ENCODE measurements at places on chromosomes 11 and 22.

- DNase-seq = no peak
These were observed 42.5 kb downstream of the RBFOX2 start for GRCh38 chr22:35986088-35986487.

- no peak for DNase-seq
These were observed 563.9 kb upstream of the B3GAT1 start for GRCh38 chr11:134975866-134976376.

DNA sequence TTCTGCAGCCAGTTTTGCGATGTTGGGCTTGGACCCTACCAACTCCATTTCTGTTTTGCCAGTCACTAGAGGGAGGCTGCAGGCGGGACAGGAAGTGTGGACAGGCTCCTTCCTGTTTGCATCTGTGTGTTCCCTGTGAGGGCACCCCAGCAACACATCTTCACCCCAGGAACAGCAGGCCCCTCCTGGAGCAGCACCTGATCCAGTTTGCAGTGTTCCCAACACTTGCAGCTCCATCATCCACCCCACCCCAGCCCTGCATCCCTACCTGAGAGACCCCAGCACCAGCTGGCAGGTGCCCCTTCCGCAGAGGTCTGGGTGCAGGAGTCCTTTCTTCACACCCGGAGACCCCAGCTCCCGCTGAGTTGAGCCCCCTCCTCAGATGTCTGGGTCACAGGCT is 7.4 kb upstream of the VSIG10L2 start:
- DNase-seq = no peak

- DNase-seq = no peak
These were observed 84.0 kb downstream of the GGTLC2 start for GRCh38 chr22:22728382-22728781.

DNA sequence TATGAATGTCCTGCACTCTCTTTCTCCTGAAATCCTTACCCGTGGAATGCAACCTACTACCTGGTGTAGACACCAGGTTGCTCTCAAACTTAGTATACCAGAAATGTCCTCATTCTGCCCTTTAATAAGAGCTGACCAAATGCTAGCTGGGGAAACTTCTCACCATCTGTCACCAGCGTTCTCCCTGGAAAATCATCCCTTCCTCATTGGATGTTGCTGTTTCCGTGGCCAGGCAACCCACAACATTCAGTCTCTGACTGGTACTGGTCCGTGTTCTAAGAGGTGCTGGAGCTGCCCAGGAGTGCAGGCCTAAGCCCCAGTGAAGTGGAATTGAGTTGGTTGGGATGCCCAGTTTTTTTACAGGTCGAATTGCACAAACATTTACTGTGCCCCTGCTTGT is 40.7 kb upstream of the RAB1B start:
- DNase-seq = no peak

GRCh38 chr11:116536416-116536815 is 236.4 kb downstream of the BUD13 start:
- DNase-seq = no peak

DNA sequence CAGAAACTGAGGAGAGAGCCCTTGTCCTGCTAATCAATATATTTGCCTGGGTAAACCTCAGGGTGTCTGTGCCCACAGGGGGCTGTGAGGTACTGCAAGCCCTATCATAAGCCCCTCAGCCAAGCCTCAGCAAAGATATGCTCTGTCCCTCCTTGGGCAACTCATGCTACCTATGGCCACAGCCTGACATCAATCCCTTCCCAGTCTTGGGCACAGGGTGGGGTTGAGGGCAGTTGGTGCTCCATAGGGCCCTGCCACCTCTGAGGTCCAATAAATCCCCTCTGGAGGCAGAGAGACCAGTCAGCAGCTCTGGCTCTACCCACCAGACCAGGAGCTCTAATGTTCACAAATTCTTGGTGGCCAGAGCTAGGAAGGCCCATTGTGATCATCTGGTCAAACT is 23.8 kb downstream of the TPBGL start:
- no peak for DNase-seq

DNA sequence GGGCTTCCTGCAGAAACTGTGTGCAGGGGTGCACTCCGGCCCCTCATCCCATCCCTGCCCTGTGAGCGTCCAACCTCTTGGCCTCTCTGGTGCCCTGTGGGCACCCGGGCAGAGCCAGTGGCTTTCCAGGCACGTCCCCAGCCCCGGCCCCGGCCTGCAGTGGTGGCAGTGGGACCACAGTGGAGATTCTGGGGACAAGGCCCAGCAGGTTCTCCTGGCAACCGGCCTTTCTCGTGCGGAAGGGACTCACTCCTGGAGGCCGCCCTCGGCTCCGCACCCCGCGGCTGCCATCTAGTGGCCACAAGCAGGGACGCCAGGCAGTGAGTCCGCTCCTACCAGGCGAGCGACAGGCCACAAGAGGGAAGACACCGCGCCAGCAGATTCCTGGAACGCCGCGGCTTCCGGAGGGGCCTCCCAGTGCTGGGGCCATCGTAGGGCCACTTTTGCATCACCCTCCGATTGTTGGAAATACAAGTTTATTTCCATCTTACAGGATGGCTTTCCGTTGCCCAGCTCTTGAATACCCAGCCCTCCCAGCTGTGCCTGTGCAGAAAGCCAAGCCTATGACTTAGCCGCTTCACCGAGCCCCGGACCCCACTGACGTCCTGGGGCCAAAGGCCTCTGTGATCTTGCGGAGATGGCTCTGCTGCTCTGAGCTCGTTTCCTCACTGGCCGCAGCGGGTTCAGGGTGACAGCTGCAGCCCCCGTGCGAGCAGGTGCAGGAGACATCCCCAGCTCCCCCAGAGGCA is 357.3 kb downstream of the CTTN start:
- DNase-seq = no peak

- DNase-seq = no peak
These were observed 55.3 kb upstream of the GCAT start for GRCh38 chr22:37752189-37753087.

GRCh38 chr11:198236-198806 is 5.4 kb downstream of the SCGB1C1 start:
- DNase-seq = no peak

DNA sequence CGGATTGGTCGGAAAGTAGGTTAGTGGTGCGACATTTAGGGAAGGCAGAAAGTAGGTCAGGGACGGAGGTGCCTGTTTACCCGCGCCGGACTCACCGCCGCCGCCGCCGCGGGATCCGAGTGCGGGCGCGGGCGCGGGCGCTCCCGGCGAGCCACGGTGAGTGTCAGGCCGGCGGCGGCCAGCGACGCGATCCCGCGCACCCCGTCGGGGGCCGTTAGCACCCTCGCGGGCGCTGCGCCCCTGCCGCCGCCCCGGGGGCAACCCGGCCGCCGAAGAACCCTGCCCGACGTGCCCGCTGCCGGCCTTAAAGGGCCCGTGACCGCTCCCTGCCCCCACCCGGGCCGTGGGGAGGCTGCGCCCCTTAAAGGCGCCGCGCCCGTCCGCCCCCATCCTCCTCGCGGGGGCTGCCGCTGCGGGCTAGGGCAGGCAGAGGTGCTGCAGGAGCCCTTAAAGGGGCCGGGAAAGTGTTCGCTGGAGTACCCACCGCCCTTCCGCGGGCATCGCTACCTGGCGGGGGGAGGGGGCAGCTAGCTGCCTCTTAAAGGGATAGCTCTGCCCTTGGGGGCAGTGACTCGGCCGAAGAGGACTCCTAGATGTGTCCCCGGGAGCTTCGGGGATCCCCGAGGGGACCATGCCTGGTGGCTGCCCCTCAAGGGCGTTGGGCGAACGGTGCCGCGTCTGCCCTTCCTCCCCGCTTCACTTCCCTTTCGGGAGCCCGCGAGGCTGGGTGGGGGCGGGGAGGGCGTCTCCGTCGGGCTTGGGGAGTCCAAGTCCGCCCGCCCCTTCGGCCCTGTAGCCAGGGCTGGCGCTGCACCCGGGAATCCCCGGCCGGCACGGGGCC is at the start of gene BMAL1:
TSS of gene BMAL1 (plus strand) at position 23 of the 841 bp plus-strand sequence. CDS start 76,519 bp downstream, outside the sequence.
- DNase-seq = no peak

DNA sequence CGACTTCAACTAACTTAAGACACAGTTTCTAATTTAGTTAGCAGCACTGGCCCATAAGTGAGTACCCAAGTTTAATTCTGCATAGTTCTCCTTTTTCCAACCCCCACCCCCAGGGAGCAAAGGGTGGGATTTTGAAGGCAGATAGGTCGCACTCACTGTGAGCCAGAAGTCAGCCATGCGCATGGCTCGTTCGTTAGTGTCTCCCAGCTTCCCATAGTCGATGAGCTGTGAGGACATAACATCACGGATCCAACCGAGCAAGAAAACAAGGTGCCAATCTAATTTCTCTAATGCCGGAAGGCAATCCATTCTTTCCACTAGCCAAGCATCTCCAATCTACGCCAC is 577 bp downstream of the MRPL17 start:
- no peak for DNase-seq

DNA sequence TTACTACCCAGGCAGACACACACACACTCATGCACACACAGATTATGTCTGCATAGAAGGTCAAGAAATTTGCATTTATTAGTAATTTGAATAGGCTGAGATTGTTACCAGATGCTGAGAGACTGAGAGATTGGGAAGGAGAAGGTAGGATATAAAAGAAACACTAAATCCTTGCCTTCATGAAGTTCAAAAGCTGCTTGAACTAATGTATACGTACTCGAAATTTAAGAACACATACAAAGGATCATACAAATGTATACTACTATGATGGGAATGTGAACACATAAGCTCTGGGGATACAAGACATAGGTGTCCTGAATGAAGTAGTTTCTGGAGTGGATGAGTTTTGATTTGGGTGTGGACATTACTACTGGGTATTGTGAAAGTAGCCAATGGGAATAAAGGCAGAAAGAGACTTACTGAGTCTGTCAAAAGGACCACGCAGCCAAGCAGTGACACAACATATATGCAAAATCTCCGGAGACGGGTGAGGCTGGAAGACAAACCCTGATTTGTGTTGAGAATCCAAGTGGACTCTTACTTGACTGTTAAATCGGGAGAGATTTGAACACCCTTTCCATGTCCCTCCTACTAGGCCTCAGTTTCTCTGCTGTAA is 7.3 kb upstream of the PKNOX2 start:
- DNase-seq = no peak

- no peak for DNase-seq
These were observed 64.2 kb upstream of the KCNQ1OT1 start for GRCh38 chr11:2763984-2764383.

DNA sequence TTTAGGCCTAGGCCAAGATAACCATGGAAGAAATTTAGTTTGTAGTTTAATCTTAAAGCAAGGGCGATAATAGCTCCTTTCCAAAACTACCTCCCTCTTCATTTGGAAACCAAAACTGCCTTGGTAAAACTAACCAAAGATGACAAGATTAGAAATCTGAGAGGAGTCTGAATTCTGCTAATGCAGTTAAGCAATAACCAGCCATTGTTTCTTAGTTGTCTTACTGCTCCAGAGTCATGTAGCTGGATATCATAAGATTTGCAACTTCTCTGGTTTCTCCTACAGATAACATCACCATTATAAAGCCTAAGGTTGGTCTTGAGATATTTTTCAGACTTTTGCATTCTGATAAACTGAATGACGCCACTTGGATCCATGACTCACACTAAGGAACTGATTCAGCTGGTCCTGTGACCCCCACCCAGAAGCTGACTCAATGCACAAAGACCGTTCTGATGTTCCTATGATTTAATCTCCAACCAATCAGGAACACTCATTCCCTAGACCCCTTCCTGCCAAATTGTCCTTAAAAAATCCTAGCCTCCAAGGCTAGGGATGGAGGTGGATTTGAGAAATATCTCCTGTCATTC is 200.8 kb downstream of the LUZP2 start:
- no peak for DNase-seq

GRCh38 chr22:24768537-24769374 is 5.8 kb downstream of the PIWIL3 start:
- DNase-seq = no peak

GRCh38 chr11:63694596-63694995 is 13.3 kb downstream of the RTN3 start:
- no peak for DNase-seq

DNA sequence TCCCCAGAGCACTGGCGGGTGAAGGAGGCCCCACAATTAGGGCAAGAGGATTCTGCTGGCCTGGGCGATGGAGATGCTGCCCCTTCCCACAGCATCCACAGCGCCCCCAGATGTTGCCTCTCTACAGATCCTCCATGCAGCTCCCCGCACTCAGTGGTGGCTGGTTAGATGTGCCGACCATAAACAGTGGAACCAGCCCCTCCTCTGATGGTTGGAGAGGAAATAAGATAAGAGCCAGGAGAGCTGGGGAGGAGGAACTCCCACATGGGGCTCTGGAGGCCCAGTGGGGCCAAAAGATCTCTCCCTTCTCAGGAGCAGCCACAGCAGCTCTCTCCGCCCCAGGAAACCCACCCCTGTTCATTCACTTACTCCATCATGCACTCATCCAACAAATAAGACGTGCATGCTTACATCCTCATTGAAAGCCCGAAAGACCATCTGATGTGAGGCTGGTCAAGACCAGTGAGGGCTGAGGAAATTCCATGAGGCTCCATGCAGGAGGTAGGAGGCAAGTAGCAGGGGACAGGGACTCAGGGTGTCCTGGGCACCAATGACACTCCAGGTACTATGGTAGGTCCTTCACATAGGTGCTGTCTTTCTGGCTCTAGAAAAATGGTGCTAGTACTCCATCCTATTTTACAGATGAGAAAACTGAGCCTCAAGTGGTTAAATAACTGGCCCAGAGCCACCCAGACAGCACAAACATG is 1.5 kb downstream of the PTGDR2 start:
- DNase-seq = no peak

- DNase-seq = no peak
These were observed at the start of gene SOX10 for GRCh38 chr22:37983860-37984791. Gene SOX10, minus strand, starts transcription at chr22:37984555. Its CDS starts 771 bp downstream, at chr22:37983784.

DNA sequence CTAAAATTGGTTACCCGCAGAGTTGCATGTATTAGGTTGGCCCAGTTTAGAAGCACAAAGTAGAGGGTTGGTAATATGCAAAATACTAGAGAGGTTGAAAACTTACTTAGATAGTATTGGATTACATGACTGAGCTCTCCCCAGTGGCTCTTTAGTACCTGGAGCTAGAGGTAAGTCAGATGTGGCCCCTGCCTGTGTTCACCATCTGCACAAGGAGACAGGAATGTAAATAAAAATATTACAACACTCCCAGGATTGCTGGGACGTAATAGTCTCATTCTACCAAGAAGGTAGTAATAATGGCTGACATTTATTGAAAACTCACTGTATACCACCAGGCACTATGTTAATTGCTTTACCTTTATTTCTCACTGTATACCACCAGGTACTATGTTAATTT is 129.6 kb downstream of the SLC17A6 start:
- no peak for DNase-seq

DNA sequence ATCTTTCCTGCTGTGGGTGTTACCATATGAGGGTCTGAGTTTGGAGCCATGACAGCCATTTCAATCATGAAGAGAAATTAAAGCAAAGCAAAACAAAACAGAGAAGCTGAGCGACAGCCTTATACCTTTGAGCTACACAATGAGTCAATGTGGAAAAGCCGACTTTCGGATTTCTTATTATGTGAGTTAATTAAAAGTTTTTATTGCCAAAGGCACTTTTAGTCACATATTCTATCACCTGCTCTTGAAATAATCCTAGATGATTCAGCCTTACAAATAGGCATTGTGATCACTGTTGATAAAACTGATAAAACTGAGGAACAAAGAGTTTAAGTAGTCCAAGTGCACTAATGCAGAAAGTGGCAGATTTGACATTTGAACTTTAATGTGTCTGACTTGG is 381.9 kb upstream of the TENM4 start:
- no peak for DNase-seq
